ENCODE measurements at places on chromosomes 2 and 18. TPM values are rescaled to one million over a fixed set of nuclear protein-coding genes. Genes with fewer than 3 reads are reported as not detected.
A peak's percentile ranks its signal among the peaks of the same experiment; 100 is the strongest.

The TNFRSF11A gene
- 18.5 TPM for total RNA-seq

GRCh38 chr2:121902171-121902591 is 146.7 kb downstream of the TSN start:
- no peak for DNase-seq

GRCh38 chr2:233473878-233474277 is 92.7 kb downstream of the USP40 start:
- DNase-seq: no peak

DNA sequence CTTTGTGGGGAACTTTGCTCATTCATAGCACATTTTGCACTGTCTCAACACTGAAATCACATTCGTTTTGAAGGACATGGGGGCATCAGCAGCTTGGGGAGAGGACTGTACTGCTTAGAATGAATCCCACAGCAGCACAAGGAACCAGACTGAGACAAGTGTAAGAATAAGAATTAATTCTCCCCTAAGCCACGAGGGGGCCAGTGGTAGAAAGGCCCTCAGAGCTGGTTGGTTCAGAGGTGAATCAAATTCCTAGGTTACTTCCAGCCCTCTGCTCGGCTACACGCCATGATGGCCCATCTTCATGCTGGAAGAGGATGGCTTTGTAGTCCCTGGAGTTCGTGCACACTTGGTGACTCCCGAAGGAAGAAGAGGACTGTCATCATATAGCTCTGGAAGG is 12.0 kb upstream of the MC5R start:
- DNase-seq: no peak

- peak; percentile 39 for DNase-seq
Measured at GRCh38 chr2:241801611-241802420, 7.2 kb upstream of the NEU4 start.

GRCh38 chr18:7011142-7011541 is 106.5 kb downstream of the LAMA1 start:
- no peak for DNase-seq

DNA sequence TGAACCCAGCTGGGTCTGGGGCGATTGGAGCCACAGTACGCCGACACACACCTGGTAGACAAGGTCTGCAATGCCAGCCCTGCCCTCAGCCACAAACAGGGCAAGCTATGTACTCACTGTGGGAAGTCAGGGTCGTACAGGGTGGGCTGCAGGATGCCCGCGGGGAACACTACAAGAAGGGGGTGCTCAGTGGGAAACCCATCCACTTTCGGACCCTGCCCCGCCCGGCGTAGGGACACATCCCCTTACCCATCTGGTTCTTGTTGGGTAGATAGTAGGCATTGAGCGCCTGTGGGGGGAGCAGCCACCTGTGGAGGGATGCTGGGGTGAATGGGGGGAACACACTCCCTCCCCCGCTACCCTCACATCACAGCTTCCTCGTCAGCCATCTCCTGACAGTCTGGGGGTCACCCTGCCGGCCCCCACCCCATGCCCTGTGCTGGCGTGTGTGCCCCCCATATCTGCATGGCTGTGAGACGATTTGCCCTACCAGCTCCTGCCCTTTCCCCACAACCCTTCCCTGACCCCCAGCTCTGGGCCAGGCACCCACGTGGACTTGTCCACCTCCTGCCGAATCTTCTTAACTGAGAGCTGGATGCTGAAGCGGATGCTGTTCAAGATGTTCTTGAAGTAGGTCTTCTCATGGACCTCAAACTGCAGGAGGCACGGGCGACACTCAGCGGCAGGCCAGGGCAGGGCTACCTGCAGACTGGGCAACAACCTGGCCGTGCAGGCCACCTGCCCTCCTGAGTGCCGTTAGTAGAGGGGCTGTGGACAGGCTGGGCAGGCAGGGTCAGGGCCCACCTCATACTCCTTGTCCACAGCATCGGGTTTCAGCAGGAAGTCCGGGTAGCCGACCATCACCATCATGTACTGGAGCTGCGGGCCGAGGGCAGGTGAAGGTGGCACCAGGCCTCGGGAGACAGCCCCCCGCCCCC is 5.1 kb downstream of the ECEL1 start:
- DNase-seq: no peak

- DNase-seq: no peak
Measured at GRCh38 chr2:148161909-148162435, 141.1 kb downstream of the MBD5 start.

DNA sequence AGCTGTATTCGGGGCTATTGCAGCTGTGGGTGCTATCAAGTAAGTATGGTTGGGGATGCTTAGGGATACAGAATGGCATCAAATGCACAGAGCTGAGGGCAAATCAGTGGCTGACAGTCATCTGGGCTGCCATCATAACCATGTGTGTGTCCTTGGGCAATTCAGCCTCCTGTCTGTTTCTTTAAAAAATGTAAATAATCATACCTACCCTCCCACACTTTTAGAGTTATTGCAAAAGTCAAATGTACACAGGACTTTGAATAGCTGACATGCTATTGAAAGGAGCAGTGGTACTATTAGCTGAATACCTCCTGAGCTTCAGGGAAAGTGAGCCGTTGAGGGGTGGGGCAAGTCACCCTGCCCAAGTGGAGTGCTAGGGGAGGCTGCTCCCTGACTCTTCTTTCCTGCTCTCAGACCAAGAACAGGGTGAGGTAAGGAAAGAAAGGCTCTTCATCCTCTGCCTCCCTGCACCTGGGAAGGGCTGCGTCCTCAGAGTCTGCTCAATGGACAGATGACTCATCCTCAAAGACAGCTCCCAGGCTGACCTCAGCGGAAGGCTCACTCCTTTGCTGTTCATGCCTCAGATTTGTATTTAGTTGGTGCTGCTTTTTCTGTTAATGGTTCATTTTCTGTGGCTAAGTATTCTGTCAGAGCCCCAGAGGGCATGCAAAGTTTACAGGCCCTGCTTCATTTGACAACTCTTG is 54.9 kb upstream of the BZW1 start:
- DNase-seq: peak; percentile 17

DNA sequence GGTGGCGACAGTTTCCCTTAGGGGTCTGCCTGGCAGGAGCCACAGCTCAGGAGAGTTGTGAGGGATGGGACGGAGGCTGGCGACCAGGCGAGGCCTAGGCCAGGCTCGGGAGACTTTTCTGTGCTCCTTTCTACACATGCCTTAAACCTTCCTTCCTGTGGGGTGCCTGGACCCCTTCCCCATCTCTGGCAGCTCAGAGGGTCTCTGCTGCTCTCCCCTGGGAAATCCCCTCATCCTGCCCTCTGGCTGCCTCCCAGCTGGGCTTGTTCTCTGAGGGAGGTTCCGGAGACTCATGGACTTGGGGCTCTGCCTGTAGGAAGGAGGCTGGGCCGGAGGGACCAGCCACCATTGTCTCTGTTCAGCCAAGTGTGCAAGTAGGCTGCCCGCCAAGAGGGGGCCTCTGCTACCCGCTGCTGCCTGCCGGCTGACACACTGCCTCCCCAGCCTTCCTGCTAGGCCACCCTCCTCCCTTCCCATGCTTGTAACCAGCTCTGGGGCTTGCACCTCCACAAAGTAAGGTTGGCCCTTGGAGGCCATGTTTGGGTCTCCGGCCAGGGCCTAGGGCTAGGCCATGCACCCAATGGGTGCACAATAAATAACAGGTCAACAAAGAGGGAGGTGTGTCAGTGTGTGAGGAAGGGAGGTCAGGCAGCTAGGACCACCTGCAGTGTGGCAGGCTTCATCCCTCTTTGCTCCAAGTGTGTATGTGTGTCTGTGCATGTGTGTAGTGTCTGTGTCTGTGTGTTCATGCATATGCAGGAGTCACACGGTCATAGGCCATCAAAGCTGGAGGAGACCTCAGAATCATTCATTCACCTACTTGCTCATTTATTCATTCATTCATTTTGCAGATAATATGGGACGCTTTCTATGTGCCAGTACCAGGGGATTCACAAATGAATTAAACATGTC is 28.8 kb downstream of the PSD4 start:
- no peak for DNase-seq

- no peak for DNase-seq
Measured at GRCh38 chr2:31553362-31553761, 27.4 kb downstream of the SRD5A2 start.

DNA sequence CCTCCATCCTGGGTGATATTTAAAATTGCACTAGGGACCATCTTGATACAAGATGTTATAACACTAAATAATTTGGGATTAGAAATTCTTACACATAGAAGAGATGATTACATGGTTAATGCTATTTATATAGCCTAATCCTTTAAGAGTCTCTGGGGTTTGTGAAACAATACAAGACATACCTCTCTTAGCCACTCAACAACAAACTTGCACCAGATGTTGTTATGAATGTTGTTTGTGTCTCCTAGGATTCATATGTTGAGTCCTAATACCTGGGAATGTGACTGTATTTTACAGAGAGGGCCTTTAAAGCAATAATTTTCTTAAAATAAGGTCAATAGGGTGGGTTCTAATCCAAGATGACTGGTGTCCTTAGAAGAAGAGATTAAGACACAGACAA is 678.3 kb downstream of the NYAP2 start:
- no peak for DNase-seq

DNA sequence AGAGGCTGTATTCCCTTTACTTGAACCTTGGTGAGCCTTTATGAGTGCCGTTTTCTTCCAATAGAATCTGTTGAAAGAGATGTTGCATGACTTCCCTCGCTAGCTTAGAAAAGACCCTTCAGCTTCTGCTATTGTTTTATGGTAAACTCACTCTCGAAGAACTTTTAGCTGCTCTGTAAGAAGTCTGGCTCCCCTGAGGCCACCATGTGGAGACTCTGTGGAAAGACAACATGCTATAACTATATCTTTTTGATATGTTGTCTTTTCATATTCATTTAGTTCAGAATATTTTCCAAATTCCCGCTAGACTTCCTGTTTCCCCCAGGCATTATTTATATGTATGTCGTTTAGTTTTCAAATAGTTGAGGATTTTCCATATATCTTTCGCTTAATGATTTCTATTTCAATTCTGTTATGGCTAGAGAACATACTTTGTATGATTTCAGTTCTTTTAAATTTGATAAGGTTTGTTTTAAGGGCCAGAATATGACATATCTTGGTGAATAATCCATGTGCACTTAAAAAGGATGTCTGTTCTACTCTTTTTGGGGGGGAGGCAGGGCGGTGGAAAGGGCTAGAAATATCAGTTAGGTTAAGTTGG is 64.1 kb downstream of the PTPN4 start:
- DNase-seq: peak; percentile 57

- DNase-seq: no peak
Measured at GRCh38 chr18:33863912-33864311, 285.9 kb downstream of the ASXL3 start.

DNA sequence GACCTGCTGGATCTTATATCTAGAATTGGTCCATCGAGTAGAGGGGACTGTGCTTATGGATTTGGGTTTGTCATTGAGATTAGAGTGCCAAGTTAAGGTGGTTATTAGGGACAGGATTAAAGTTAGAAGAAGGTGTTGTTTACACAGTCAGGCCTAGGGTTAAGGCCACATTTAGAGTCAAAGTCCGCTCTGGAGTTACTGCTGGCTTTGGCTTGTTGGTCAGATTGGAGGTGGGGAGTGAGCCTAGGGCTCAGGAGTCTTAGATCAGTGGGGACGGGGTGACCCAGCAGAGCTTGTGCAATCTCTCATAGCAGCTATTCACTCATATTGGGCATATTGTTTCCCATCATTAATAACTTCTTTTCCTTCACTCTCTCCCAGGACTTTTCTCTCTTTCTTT is 13.5 kb upstream of the EPAS1 start:
- no peak for DNase-seq

- peak; percentile 53 for DNase-seq
Measured at GRCh38 chr2:236165842-236166795, 2.1 kb downstream of the GBX2 start.

DNA sequence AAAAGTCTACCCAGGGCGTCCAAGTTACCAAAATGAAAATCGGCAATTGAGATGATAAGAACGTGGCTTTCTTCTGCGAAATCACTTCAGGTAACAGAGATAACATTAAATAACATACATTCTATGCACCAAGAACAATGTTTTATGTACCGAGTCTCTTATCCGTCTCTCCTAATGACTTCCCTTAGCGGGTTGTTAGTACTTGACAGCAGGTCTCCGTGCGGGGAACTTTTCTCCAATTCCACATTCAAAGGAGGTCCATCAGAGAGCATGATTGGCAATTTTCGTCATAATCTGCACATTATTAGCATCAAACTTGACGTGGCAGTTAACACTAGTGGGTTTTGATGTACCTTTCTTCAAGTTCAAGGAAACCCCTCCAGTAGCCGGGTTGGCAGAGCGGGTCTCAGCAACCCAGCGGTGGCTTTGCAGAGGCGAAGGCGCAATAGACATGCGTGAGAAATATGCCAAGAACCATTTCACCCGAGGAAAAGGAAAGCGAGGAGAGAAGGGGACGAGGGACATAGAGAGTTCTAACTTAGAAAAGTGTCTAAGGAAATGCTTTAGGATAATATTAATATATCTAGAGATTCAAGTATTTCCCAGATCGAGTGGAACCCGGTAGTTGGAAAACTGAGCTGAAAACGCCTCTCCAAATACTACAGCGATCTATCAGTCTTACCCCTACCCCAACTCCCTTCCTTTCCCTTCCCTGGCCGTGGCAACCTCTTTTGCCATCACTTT is 5.0 kb downstream of the EVX2 start:
- DNase-seq: no peak

- no peak for DNase-seq
Measured at GRCh38 chr2:103155308-103155707, 393.5 kb downstream of the TMEM182 start.

- DNase-seq: peak; percentile 8
Measured at GRCh38 chr2:63051795-63052333, 1.2 kb downstream of the OTX1 start.

DNA sequence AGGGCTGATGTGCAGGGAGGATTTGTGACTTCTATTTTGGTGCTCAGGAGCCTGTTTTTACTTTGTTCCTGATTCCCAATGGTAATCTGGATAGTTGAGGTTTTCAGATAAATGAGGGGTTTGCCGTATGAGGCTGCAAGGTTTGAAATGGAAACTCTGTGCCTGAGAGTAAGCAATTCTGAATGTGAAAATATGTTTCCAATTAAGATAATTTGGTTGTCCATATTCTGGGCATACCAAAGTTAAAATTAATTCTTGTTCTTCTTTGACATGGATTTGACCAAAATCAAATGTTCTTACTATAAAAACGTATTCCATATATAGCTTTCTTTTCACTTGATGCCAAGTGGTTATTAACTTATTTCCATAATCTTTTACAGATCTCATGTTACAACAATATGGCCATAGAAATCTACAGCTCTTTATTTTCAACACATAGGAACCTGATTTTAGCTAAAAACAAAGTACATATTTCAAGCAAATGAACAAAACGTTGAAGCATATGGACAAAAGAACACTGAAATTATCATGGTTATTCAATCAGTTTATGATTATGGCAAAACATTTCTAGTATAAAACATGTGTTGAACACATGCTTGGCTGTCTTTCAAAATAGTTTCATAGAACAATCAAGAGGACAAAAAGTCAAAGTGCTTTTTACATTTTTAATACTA is 63.4 kb upstream of the ARHGAP28 start:
- no peak for DNase-seq

All from stomach (tissue), 19 donors.